ENCODE measurements at places on chromosomes 6 and 20. TPM values are rescaled to one million over a fixed set of nuclear protein-coding genes. Genes with fewer than 3 reads are reported as not detected.

The ZC3H12D gene
- total RNA-seq: 1.1 TPM

The DACT2 gene
- total RNA-seq: 0.62 TPM

DNA sequence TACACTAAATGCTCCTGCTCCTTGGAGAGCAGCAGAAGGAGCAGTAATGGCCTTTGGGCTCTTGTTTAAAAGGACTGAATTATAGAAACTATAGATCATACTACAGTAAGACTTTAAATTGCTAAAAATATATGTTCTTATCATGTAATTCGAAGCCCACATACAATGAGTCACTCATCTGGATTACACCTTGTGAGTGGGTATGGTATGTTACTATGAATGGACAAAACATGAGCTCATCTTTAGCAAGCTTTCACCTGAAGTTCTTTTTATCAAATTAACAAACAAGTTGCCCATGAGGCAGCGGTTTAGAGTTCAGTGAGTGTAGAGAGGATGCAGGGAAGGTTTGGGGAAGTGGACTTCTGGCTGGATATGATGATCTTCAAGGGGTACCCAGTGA is 114.4 kb upstream of the CCN2 start:
- DNase-seq: no peak

DNA sequence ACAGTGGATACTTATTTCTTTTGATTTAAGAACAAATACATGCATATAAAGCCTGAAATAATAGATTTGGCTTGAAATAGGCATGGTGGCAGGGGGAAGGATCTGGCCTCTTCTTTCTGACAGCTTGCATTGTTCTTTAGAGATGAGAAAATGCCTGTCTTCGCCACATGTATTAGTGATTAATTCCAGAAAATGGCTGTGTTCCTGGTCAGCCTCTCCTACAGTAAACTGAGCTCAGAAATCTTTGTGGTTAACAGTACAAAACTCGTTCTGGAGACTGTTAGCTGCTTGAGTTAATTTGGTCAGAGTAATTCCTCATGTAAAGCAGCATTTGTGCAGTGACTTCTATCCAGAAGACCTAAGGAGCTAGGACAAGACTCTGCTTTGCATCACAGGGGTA is 151.5 kb downstream of the EYA4 start:
- DNase-seq: no peak

- no peak for DNase-seq
These were observed 205.3 kb downstream of the CD109 start for GRCh38 chr6:73901311-73901710.

DNA sequence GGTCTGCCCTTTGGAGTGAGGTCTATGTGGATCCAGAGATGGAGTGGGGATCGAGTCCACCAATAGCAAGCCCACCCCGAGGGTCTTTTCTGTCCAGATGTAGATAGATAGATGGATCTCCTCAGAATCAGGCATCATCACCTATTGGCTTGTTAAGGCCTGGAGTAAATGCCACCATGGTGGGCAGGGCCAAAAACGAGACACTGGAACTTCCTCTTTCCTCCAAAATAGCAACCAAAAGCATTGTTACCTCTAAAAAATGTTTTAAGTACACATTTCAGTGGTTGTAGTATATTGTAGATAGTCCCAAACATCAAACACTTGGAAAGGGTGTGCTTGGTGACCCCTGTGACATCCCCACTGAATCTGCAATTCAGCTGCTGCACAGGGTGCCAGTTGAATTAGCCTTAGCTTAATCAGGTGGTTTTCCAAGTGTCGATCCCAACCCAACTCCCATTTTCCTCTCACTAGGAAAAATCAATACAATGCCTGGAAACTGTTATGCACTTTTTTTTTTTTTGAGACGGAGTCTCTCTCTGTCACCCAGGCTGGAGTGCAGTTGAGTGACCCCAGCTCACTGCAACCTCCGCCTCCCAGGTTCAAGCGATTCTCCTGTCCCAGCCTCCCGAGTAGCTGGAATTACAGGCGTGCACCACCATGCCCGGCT is 35.0 kb upstream of the NELFCD start:
- no peak for DNase-seq

- no peak for DNase-seq
These were observed 218.5 kb downstream of the ARHGAP18 start for GRCh38 chr6:129491436-129491835.

The RIPPLY2 gene
- total RNA-seq: 12.9 TPM

DNA sequence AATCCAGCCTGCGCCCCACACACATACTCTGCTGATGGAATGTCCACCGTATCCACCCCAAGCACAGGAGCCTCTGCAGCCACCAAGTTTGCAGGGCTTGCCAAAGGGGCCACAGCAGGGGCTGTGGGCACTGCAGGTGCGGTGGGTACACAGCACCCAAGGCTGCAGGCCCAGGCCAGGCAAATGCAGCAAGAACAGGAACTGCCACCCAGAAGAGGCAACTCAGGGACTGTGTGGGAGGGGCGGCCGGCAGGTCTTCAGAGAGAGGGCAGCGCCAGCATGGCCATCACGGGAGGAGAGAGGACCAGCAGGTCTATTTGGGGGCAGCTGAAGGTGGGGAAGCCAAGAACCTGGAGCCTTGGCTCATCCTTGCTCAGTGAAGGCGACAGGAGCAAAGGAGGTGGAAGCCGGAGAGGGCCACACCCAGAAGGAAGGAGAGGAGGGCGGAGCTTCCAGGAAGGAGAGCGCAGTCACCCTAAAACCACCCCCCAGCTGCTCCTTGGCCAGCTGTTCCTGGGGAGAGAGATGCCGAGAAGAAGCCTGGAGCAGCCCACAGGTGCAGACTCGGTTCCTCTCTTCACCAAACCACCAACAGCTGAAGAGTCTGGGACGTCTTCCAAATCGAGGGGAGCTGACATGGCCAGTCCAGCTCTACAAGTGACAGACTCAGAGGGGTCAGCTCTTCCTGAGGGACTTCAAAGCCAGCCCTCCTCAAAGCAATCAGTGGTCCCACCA is 265.1 kb upstream of the CDYL start:
- DNase-seq: no peak

The EEF1A2 gene
- 214 TPM for total RNA-seq

- DNase-seq: no peak
These were observed 33.8 kb downstream of the TOX2 start for GRCh38 chr20:43948455-43948854.

DNA sequence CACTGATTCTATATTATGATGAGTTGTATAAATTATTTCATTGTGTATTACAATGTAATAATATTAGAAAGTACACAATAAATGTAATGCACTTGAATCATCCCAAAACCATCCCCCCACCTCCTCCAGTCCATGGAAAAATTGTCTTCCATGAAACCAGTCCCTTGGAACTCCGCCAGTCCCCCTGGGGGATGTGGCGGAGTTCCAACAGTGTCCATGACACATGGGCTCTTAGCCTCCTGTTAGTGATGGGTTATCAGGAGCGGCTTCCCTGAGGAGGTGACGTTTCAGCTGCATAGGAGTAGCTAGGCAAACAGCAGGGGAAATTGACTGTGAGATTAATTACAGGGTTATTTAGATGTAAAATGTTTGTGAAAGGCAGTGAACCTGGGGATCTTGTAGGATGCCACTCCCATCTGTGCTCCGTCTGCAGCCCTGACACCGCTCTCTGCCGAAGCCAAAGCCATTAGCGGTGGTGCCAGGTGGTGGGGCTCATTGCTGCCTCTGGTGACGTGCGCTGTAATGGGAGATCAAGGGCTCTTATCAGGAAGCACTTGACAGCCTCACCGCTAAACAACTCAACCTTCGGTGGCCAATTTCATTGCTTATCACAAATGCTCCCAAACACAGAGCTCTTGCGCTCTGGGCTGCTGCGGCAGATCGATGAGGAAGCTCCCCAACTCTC is 81.6 kb upstream of the MC3R start:
- no peak for DNase-seq

DNA sequence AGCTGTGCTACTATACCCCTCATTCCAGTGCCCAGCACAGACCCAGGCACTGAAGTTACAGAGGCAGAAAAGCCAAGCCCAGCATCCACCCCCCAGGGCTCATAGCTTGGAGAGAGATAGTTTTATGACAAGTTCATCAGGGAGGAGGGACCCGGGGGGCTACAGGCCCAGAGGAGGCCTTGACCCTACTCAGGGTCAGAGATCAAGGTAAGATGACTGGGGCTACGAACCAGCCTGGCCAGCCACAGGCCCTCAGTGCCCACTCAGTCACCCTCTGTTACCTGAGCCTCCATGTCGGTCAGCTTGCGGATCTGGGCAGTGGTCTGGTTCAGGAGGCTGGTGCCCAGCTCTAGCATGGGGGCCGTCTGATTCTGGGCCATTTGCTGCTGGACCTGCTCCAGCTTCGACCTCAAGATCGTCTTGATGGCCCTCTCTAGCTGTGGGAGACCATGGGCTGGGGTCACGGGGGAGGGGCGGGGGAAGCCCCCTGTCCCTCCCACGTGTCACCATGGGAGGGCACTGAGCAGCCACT is 26.1 kb downstream of the ANGPT4 start:
- no peak for DNase-seq

- no peak for DNase-seq
These were observed 80.4 kb downstream of the DHX35 start for GRCh38 chr20:39042279-39043150.

- no peak for DNase-seq
These were observed 79.7 kb upstream of the JARID2 start for GRCh38 chr6:15166121-15166520.

Data from occipital lobe (tissue), 3 donors.